ENCODE measurements at places on chromosomes 16 and 17.

DNA sequence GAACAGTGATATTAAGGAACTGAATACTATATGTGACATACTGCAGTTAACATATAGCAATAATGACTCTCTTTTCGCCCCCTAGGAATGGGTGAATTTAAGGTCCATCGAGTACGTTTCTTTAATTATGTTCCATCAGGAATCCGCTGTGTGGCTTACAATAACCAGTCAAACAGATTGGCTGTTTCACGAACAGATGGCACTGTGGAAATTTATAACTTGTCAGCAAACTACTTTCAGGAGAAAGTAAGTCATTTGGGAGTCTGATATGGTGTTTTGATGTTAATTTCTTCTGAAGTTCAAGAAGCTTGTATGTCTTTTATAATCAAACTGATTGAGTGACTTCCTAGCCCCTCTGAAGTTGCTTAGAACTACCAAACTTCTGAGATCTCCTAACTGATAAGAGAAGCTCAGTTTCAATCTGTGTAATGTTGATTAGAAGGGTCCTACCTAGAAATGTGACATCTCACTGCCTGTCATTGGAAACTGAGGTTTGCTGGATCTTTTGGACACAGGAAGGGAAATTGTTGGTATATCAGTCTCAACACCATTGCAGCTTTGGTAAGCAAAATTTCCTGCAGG is 1.0 kb downstream of the UTP4 start:
- no peak for DNase-seq

- no peak for DNase-seq
Observed at GRCh38 chr16:21301895-21302291, 23.8 kb upstream of the CRYM start.

DNA sequence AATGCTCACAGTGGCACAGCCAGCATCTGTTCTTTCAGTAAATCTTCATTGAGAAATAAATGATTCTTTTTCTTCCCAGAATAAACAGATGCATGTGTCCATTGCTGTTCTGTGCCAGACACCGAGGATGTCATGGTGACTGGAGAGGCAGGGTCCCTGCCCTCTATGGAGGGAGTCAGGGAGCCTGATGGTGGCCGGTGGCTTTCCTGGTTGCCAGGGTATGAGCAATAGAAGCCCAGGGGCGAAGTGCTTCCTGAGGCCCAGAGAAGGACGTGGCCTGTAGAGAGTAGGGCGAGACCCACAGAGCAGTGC is 29.9 kb upstream of the NUDT16L1 start:
- no peak for DNase-seq

DNA sequence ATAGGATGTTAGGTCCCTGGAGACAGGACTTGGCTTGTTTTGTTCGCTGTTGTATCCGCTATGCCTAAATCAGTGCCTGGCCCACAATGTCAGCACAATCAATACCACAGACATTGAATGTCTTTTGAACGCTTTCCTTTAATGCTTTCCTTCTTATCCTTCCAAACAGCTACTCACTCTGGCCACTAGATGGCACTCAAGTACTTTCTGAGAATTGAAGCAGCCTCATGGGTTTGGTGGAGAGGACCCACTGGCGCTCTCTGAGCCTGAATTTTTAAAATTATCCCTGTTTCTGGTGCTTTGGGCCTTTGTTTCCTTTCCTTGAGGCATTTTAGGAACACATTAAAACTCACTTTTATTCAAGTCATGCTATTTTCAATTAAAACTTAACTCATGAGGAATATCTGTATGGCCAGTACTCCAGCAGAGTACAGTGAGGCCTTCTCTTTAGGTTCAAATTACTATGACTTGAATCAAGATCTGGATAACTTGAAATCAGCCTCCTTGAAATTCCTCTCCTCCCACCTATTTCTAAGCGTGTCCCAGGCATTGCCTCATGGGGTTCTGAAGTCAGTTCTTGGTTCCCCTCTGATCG is 3.2 kb upstream of the NLRP1 start:
- DNase-seq = peak; percentile 70

GRCh38 chr17:752002-752619 is at the start of gene GEMIN4:
Gene GEMIN4, minus strand, starts transcription at chr17:752264. Its CDS starts 122 bp downstream, at chr17:752142.
- peak; percentile 90 for DNase-seq

GRCh38 chr17:48066656-48067055 is 18.5 kb downstream of the NFE2L1 start:
- no peak for DNase-seq

GRCh38 chr17:61323003-61323908 is 76.4 kb upstream of the TBX2 start:
- DNase-seq = no peak

DNA sequence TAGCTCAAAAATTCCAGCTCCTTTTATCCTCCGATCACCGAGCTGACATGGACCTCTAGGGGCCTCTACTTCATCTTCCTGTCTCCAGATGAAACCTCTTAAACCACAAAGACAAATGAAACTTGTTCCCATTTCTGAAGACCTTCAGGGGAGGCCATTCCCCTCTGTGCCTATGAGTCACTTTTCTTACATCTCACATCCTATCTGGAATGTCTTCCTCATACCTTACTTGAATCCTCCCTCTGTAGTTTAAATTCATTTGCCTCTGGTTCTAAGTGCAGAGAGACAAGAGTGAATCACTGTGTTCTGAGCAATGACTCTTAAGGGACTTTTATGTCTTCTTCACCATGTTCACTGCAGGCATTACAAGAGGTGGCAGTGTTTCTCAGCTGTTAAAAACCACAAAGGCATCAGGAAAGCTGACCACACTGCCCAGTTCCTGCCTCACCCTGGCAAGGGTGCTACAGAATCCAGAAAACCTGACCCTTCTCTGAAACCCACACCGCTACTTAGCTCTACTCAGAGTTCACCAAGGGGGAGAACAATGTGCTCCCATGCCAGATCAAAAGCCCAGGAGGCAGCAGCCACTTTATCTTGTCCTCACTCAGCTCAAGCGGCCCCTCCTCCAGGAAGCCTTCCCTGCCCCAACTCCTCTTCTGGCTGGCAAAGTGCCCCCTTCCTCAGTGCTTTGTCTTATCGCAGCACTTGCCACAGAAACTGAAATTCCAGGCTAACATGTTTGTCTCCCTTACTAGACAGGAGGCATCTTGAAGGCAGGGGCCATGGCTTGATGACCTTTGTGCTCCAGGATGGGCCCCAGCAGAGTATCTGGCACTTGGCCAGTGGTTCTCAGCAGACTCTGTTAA is 6.4 kb downstream of the CUEDC1 start:
- DNase-seq = no peak

GRCh38 chr17:48107137-48108055 is at the start of gene SNX11:
Gene SNX11, plus strand, starts transcription at chr17:48107766. Its CDS starts 4,278 bp downstream, at chr17:48112044.
- DNase-seq = peak; percentile 74

DNA sequence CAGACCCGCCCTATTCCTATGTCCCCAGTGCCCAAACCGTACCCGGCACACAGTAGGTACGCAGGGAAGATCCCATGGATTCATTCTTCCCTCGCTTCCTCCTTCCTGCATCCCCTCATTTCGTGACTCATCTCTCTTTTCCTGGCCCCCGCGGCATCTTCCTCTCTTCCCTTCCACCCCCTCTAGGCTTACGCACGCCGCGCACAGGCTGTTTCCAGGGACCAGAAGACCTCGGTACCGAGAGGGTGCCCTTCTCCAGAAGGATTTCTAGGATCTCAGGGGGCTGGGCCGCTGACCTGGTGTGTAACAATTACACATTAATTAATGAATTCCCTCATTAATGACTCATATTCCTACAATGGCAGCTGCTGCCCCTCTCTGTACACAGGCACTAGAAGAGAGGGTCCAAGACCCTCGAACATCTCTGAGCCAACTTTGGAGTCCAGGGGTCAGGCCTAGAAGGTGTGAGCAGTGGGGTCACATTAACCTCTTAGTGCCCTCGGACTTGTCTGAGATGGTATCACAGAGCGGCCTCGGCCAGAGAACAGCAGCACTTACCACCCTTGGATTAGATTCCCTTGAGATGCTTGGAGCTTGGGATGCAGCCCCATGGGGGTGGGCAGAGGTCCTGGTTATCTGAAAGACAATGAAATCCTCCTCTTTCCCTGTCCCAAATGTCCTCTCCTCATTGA is 16.8 kb upstream of the PLLP start:
- DNase-seq = no peak

DNA sequence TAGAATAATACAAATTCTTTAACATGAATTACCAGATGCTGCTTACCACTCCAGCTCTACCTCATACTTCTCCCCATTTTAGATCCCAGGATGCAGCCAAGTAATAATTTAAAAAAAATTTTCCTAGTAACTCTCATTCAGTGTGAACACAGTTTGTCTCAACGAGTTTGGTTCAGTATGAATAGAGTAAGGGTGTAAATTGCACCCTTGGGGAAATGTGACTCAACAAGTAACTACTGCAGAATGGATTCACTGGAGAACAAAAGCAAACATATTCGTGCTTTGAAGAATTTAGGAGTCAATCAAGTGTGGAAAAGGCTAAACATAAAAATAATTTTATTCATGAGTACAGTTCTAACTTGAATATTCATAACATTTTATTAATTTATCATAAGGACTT is 23.0 kb downstream of the KCNJ16 start:
- no peak for DNase-seq

- no peak for DNase-seq
Observed at GRCh38 chr17:49839455-49839854, 8.4 kb downstream of the TAC4 start.

DNA sequence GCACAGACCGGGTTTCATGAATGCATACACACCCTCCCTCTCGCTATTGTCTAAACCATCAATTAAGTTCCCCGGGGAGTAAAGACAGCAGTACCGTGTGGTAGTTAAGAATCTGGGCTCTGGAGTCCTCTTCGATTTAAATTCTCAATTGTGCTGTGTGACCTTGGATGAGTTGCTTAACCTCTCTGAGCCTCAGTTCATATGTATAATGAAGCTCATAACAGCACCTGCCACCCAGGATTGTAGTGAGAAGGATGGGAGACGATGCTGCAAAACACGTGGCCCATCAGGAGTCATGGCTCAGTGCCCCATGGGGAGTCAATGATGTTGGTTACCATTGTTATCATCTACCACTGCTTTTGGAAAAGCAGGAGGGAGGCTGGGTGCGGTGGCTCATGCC is 34.5 kb upstream of the KDM8 start:
- DNase-seq = no peak
